ENCODE measurements at places on chromosomes 2 and 18.
A peak's percentile ranks its signal among the peaks of the same experiment; 100 is the strongest.

GRCh38 chr18:22424565-22424963 is 6.8 kb upstream of the CTAGE1 start:
- no peak for DNase-seq

DNA sequence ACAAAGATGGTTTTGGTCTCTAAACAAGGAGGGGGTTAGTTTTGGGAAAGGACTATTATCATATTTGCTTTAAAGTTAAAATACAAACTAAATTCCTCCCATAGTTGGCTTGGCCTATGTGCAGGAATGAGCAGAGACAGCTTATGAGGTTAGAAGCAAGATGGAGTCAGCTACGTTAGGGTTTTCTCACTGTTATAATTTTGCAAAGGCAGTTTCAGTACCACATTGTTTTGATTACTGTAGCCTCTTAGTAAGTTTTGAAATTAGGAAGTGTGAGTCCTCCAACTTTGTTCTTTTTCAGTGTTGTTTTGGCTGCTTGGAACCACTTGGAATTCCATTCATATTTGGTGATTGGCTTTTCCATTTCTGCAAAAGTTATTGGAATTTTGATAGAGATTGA is 23.4 kb downstream of the LCLAT1 start:
- no peak for DNase-seq

- DNase-seq, result no peak
These were observed 26.6 kb downstream of the ZFP36L2 start for GRCh38 chr2:43199492-43200488.

DNA sequence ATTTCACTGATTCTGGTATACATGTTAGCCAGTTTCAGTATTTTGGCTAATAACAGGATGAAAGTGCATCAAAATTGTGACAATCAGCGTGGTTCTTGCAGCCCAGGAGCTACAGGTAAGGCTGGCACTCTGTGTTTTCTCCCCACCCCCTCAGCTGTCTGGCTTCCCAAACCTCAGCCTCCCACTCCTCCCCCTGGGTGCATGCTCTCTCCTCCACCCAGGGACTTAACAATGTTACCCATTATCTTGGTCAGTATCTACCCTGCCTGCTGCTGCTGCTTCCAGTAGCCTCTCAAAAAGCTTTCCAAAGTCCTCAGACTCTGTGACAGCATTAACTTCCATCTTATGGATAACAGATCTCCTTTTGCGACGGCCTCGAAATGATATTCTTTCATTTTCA is 41.0 kb downstream of the TRABD2A start:
- peak; percentile 11 for DNase-seq

- DNase-seq, result no peak
These were observed 30.4 kb downstream of the RAMP1 start for GRCh38 chr2:237889811-237890210.
